Liver (tissue), 10 donors: ENCODE measurements at places on chromosomes 7 and 10.

DNA sequence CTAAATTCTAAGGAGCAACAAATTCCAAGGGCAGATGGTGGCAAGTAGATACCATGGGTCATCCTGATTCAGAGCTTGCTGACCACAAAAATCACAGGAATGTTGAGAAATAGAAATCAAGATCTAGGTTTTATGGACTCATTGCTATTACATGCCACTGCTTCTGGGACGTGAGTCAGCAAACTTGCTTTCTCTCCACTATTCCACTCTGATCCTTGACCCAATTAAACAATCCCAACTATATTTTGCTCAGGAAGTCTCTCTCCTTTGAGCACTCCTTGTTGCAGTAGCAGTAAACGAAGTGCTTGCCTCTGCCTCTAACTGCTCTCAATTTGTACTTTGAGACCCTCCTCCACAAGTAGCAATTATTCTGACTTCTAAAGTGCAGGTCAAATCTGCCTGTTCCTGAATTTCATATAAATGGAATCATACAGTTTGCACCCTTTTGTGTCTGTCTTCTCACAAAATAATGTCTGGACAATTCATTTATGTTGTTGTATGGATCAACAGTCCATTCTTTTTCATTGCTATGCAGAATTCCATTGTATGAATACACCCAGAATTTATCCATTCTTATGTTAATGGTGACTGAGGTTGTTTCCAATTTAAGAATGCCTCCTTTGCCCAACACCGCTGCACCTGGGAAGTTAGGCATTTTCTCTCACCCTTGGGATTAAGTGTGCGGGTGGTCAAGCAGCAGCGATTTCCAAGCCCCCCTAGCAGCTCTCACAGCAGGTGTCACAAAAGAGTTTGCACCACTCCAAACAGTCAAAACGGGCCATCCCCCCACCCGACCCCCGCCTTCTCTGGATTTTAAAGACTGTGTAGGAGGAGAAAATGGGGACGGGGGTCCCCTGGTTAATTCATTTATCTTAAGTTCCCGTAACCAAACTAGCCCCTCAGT is 35.9 kb downstream of the ACSM6 start:
- no peak for DNase-seq

DNA sequence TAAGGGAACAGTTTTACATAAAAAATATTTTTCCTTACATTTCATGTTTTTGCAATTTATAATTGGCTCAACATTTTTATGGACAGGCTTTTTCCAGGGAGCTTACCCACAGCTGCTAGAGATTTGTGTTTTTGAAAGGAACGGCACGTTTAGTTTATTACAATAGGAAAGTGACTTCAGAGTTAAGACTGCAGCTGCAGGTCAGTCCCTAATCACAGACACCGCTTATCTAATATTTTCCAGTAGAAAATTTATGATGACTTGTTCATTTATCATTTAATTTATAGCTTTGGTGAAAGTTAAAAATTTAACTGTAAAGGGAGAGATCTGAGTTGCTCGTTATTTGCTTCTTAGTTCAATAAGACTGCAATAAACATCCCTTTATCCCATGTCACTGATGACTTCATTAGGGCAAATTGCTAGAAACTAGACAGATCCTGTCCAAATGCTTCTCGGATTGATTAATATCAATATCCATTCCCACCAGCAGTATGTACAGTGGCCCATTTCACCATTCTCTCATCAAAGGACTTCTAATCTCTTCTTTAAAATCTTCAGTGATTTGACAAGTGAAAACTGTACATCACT is 97.0 kb upstream of the ODAD2 start:
- no peak for DNase-seq

GRCh38 chr10:11245510-11245909 is 227.8 kb downstream of the CELF2 start:
- DNase-seq: no peak

- no peak for DNase-seq
These were observed 7.5 kb downstream of the LAMB1 start for GRCh38 chr7:107995184-107996071.

- DNase-seq: no peak
These were observed 41.0 kb downstream of the FOXK1 start for GRCh38 chr7:4722960-4723630.

DNA sequence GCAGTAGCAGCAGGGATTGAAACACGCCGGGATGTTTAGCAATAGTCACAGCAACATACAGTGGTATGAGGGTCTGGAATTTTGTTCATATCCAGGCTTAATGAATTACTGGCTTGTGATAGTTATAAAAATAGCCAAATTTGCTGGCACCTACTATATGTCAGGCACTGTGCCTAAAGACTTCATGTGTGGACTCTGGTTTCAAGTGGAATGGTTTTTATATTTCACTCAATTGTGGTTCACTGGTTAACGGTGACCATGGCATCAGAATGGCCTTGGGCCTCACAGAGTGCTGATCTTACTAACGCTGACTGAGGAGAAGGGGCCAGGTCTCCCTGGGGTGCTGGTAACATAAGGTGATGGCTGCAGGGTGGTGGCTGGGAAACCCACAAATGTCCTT is 55.7 kb downstream of the CELF2 start:
- DNase-seq: no peak

DNA sequence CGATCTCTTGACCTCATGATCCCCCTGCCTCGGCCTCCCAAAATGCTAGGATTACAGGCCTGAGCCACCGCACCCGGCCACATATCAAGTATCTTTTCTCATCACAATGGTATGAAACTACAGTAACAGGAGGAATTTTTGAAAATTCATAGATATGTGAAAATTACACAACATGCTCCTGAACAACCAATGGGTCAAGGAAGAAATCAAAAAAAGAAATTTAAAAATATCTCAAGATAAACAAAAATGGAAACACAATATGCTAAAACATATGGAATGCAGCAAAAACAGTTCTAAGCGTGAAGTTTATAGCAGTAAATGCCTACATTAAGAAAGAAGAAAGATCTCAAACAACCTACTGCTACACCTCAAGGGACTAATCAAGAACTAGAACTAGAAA is 59.8 kb upstream of the ADAM12 start:
- no peak for DNase-seq

DNA sequence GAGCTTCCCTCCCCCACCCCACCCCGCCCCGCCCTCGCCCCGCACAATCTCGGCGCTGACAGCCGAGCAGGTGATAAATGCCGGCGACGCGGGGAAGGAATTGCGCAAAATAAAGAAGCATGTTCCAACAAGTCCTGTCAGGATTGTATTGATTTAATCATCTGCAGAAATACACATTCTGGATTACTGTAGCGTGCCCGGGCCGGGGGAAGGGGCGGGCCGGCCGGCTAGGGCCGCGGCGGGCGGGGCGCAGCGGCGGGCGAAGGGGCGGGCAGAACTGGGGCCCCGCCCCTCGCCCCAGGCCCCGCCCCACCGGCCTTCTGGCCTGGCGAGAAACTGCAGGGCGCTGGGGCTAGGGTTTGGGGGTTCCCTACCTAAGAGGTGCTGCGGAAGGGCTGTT is 88.9 kb upstream of the PAX2 start:
- DNase-seq: no peak

- DNase-seq: no peak
These were observed 48.1 kb upstream of the EXOC6 start for GRCh38 chr10:92800134-92800733.

- DNase-seq: no peak
These were observed 25.9 kb upstream of the GALNT11 start for GRCh38 chr7:151999424-152000090.

DNA sequence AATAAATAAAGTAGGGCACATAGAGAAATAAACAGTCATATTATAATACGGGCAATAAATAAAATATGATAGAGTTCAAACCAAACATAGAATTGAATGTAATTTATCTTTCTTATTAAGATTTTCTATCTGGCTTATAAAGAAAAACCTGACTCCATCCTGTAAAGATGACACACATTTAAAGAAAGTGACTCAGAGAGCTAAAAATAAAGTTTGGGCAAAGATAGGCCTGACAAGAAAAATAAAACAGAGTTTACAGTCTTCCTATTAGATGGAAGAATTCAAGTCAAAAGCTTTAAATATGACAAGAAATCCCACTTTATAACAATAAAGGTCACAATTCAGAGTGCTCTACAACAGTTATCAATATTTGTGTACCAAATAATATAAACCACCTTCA is 580.6 kb downstream of the PHTF2 start:
- DNase-seq: no peak
